Hippocampal formation (tissue), 2 donors: ENCODE measurements at places on chromosomes 13 and 19.

- no peak for DNase-seq
Observed at GRCh38 chr13:45872566-45872965, 21.0 kb upstream of the SIAH3 start.

DNA sequence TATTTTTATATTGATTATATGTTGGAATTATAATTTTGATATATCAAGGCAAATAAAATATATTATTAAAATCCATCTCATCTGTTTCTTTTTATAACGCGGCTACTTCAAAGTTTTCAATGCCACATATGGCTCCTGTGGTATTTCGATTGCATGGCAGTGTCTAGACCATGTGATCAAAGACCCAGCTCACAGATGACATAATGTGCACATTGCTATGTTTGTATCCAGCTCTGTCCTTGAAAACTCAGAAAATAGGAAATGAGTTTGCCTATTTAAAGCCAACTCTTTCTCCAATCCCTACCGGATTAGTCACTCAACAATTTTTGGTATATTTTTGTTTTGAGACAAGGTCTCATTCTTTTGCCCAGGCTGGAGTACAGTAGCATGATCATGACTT, 26.2 kb downstream of the TMTC4 start:
- DNase-seq, result no peak

GRCh38 chr13:36242761-36243160, 28.4 kb upstream of the SOHLH2 start:
- DNase-seq, result no peak

- DNase-seq, result no peak
Observed at GRCh38 chr13:31929031-31929770, 102.4 kb upstream of the FRY start.

DNA sequence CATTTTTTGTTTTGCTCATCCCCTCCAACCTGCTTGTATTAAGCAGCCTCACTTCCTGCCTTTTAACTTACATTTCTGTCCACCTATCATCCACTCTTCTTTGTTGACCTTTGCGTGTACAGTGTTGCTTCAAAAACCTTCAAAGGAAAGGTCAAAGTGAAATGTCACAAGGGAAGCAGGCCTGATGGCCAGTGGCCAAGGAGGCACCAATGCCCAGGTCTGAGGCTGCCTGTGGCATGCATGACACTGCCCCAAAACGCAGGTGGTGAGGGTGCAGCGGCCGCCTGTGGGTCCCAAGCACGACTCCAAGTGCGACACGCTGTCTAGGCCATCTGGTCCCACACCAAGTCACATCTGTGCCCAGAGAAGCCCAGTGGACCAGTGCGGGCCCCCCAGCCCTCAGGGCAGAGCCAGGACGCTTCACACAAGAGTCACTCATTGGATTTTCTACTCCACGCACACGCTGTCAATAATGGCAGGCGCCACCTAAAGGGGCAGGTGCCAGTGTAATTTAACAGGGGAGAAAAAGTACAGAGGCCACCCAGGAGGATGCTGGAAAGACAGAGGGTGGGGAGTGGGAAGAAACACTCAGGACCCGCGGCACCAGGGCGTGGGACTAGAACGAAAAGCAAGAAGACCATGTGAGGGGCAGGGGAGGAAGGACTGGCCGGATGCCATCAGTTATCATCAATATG, 23.5 kb downstream of the SLC7A1 start:
- no peak for DNase-seq

GRCh38 chr19:2790194-2790556, 4.9 kb downstream of the THOP1 start:
- no peak for DNase-seq

DNA sequence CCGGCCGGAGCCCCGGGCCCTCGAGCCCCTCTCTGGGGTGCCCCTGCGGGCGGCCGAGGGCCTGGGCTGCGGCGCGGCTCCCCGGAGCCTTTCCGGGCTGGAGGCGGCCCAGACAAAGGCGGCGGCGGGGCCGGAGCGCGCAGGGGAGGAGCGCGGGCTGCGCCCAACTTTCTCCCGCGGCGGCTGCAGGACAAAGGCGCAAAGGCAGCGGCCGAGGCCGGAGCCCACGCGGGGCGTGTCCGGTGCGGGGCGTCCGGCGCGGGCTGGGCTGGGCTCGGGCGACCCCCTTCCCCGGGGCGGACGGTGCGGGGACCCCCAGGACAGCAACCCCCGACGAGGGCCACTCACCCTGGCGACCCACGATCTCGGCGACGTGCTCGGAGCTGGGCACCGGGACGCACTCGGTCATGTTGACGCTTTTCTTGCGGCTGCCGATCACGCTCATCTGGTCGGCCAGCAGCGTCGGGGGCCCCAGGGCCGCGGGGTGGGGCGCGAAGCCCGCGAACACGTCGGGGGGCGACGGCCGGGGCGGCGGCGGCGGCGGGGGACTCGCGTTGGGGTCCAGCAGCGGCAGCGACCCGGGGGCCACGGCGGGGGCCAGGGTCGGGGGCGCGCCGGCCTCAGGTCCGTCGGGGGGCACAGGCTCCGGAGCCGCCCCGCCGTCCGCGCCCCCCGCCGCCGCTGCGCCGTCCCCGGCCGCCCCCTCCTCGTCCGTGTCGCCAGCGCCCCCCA, 843 bp downstream of the MEX3D start:
- DNase-seq, result no peak
